Kidney (tissue), 22 donors: ENCODE measurements at places on chromosomes 6 and 20. TPM values are rescaled to one million over a fixed set of nuclear protein-coding genes. Genes with fewer than 3 reads are reported as not detected.

DNA sequence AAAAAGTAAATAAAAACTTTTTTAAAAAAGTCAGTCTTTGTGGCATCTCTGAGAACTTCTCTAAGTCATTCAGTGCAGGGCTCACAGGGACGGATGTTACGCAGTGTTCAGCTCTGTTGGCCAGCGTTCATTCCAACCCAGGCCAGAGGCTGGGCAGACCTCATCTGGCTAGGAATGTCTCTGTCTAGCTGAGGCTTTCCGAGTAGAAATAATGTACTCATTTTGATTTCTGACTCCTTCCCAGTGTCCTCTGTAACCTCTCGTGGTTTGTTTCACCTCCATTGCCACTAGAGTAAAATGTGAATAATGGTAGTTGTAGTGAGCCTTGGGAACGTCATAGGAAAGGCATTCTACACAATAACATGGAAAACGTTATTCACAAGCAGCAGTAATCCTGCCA is 135.1 kb downstream of the TMEM242 start:
- no peak for DNase-seq

DNA sequence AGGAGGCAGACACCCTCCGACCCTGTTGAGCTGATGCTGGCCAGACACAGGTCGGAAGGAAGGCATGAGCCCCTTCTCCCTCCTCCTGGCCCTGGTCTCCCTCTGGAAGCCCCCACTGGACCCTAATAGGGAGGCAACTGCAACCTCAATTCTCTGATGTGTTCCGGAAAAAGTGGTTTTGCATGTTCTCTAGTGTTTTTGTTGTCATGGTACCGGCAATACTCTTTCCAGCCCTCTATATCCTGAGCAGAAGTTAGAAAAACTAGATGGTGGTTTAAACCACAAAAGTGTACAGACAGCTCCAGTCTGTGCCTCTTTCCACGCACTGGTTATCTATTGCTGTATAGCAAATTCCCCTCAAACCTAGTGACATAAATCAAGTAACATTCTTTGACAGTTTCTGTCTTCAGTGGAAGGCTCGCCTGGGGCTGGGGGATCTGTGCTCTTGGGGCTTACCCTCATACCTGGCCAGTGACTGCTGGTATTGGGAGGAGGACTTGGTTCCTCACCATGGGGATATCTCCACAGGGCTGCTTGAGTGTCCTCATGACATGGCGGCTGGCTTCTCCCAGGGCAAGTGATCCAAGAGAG is 37.0 kb downstream of the SYTL3 start:
- no peak for DNase-seq

DNA sequence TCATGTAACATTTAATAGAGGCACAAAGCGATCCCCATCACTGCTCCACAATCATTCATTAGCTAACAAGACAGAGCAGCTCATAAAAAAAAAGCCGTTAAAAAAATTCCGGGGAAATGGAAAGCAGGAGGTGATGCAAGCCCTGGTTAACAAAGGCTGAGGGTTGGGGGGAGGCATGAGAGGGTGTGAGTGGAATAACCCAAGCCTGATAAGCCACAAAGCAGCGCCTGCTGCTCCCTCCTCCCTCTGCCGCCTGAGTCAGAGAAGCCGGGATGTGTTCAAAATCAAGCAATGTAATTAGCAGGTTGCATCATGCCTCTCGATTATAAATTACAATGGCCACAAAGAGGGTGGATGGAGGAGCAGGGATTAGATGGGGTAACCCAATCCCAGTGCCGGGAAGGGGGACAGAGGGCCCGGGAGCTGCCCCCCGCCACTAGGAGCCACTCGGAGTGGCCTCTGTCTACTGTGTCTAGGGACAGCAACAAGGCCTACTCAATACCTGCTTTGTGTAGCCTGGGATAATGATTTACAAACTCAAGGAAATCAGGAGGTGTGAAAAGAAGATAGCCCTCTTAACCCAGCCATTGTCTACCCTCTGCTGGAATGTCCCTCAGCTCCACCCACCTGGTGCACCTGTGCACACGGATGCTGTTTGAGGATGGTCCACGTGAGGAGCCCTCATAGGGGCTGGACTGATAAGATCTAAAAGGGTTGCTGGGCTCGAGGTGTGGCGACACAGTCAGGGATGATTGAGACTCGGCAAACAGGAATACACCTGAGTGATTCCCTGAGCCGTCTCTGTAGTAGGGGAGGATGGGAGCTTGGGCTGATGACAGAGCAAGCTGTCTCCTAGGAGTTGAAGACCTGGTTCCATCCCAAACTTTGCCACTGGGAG is 156.9 kb downstream of the VEGFA start:
- peak; percentile 82 for DNase-seq

DNA sequence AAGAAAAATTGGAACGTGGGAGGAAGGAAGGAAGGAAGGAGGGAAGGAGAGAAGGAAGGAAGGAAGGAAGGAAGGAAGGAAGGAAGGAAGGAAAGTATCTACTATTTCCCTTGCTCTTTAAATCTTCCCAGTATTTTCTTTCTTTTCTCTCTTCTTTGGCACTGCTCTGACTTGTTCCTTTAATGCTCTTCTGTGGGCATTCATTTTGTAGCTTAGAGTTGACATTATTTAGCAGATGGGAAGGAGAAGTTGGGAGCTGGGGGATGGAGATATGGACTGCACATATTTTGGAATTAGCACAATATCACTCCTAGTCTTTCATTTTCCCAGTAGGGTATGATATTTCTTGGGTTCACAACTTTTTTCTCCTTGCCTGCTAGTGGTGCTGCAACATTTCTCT is 152.2 kb downstream of the TFAP2B start:
- DNase-seq, result no peak

DNA sequence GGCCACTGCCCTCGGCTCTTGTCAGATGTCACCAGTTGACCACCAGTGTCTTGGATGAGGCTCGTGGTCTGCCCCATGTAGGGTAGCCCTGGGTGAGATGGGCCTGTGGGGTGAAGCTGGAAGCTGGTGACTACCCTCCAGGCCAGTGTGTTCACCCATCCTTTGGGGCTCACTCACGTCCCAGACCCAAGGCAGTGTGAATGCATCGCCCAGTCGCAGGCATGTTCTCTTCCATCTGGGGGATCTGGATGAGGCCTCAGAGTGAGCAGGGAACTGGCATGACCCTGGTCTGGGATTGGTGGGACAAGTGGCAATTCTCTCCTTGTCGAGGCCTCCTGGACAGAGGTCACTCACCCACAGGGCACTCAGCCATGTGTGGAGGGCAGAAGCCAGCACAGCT is 120.1 kb upstream of the PHACTR3 start:
- no peak for DNase-seq

DNA sequence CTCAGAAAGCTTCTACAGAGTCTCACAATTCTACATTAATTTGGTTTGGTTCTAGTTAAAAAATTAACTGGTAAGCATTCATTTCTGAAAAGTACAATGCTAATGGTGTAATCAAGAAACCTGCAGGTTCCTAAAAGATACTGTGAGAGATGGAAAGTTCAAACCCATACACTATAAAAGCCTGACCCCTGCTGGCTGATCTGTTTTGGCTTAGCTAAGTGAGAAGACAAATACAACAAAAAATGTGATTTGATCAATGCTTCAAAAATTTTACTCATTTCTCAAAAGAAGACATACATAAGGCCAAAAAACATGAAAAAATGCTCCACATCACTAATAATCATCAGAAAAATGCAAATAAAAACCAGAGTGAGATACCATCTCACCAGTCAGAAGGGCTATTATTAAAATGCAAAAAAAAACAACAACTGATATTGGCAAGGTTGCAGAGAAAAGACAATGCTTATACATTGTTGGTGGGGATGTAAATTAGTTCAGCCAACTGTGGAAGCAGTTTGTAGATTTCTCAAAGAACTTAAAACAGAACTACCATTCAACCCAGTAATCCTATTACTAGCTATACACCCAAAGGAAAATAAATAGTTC is 102.8 kb downstream of the MOXD1 start:
- no peak for DNase-seq

- no peak for DNase-seq
Observed at GRCh38 chr20:51230727-51231126, 207.8 kb upstream of the KCNG1 start.

- no peak for DNase-seq
Observed at GRCh38 chr20:42110301-42110700, 492.1 kb upstream of the CHD6 start.

DNA sequence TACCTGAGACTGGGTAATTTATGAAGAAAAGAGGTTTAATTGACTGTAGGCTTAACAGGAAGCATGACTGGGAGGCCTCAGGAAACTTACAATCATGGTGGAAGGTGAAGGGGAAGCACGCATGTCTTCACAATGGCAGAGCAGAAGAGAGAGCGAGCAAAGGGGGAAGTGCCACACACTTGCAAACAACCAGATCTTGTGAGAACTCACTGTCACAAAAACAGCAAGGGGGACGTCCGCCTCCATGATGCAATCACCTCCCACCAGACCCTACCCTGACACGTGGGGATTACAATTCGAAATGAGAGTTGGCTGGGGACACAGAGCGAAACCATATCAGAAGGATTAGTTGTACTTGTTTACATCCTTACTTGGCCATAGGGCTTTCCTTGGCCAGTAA is 49.7 kb downstream of the FIG4 start:
- DNase-seq, result no peak

- peak; percentile 15 for DNase-seq
Observed at GRCh38 chr6:85576476-85576875, 17.2 kb downstream of the SNX14 start.

The STMN3 gene
- total RNA-seq, result 84.9 TPM

The LPIN3 gene
- 31.6 TPM for total RNA-seq

The XKR7 gene
- total RNA-seq, result 0.06 TPM
